ENCODE measurements at places on chromosomes 5 and 9. TPM values are rescaled to one million over a fixed set of nuclear protein-coding genes. Genes with fewer than 3 reads are reported as not detected.

- no peak for DNase-seq
Measured at GRCh38 chr9:84381508-84381907, 41.0 kb upstream of the SLC28A3 start.

The IFNB1 gene
- not detected for total RNA-seq

DNA sequence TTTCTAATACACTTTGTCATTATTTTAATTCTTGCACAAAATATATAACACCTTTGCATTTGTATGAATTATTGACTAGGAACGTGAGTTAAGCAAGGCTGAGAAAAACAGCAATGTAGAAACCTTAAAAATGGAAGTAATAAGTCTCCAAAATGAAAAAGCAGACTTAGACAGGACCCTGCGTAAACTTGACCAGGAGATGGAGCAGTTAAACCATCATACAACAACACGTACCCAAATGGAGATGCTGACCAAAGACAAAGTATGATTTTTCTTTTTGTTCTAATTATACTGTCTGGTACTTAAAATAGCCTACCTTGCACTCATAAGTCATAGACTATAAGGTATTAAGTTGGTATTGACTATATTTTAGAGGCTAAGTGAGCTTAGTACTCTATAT is 34.4 kb downstream of the RAD50 start:
- no peak for DNase-seq

DNA sequence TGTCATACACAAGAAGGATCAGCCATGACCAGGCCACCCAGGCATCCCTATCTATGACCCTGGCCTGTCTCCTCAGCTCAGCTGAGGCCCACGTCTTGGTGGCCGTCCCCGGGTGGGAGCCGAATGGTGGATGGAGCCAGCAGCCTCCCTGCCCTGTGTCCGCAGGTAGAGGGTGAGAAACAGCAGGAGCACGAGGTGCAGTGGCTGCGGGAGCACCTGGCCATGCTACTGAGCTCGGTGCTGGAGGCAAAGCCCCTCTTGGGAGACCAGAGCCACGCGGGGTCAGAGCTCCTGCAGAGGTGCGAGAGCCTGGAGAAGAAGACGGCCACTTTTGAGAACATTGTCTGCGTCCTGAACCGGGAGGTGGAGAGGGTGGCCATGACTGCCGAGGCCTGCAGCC is 24.5 kb downstream of the FBXW5 start:
- DNase-seq = no peak

DNA sequence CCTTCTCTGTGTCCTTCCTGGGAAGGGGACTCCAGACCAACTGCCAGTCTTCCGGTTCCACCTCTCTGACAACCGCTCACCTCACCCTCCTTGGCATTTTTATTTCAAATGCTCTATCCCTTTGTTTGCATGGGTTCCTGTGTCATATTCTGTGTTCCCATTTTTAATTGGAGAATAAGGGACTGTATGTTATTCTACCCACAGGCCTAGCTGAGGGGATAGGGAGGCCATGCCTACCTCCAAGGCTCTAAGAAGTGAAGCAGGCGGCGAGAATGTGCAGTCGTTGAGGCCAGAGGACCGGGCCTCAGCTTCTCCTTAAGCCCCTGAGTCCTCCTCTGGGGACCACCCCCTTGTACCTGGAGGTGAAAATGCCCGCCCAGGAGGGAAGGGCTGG is 936 bp upstream of the WDR5 start:
- DNase-seq = peak; percentile 49

- DNase-seq = no peak
Measured at GRCh38 chr5:73906277-73906676, 280.3 kb downstream of the ARHGEF28 start.
